ENCODE measurements at places on chromosomes 12 and 14.

GRCh38 chr14:91835197-91835919 lies 32.0 kb downstream of the TC2N start:
- DNase-seq: no peak

DNA sequence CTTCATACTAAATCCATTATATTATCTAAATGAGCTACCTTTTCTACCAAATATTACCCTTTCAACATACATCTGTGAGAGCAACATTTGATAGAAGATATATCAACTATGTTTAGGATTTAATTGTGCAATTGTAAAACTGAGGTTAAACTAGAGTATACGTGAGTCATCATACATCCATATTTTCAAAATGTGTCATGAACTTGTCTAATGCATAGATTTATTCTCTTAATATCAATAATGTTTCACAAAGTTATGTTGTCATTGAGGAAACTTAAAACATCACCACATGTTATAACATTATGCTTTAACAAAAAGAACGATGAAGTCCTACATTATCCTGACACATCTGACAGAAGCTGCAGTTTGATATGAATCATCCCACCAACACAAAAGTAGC lies 645.5 kb upstream of the NOVA1 start:
- DNase-seq: no peak

DNA sequence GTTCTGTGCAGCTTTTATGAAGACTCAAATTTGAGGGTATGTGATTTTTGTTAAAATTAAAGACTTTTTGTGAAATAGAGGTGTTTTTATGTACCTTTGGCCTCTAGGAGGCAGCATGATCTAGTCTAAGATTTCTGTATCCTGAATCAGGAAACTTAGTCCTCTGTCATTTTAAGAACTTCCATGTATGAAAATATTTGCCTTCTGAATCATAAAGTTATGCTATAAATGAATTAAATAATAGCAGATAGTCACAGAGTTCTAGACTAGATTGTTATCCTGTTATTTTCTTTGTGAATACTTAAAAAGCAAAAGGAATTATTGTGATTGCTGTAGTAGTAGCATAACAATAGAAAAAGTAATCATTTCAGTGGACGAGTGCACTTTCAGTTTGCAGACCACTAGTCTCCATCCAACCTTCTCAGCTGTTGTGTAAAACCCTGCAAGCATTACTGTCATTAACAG lies 56.3 kb downstream of the FGD4 start:
- no peak for DNase-seq

GRCh38 chr14:102317564-102318248 lies 1.8 kb upstream of the ZNF839 start:
- no peak for DNase-seq

DNA sequence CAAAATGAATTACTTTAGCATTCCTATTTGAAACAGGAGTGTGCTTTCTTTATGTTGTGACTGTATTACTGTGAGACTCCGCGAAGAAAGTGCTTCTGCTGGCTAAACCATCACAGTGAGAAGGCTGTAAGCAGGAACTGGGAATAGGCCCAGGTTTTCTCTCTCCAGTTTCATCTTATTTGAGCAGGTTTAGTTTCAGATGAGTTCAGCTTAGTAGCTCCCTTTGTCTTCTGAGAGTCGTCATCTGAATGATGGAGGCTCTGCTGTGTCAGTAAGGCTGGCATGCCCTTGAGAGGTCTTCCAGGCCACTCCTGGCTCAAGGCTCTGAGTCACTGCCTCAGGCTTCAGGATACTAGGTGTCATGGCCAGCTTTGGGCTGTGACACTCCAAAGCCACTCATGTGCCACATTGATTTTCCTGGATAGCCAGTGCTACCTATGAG lies 205.6 kb upstream of the RGS6 start:
- DNase-seq: no peak

GRCh38 chr12:42525444-42525843 lies 64.1 kb downstream of the PRICKLE1 start:
- no peak for DNase-seq

GRCh38 chr14:49033131-49033530 lies 553.0 kb downstream of the RPS29 start:
- no peak for DNase-seq

- no peak for DNase-seq
These were observed 284.3 kb downstream of the ZFP36L1 start for GRCh38 chr14:68508581-68508980.

DNA sequence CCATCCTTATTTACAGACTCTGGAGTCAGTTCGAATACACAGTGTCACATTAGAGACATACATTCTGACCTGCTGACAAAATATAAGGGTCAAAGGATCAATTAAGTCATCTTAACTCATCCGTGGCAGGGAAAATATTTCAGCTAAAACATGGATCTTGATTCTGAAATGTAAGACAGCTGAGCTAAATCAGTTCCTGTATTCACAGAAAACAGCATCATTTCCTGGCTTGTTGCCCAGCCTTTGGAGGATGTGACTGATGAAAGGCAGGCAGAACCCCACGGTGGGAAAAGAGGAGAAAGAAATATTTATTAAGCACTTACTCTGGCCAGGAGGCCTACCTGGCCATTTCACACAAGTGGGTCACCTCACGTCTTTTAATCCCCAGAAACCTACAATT lies 101.9 kb downstream of the GAS2L3 start:
- peak; percentile 46 for DNase-seq

DNA sequence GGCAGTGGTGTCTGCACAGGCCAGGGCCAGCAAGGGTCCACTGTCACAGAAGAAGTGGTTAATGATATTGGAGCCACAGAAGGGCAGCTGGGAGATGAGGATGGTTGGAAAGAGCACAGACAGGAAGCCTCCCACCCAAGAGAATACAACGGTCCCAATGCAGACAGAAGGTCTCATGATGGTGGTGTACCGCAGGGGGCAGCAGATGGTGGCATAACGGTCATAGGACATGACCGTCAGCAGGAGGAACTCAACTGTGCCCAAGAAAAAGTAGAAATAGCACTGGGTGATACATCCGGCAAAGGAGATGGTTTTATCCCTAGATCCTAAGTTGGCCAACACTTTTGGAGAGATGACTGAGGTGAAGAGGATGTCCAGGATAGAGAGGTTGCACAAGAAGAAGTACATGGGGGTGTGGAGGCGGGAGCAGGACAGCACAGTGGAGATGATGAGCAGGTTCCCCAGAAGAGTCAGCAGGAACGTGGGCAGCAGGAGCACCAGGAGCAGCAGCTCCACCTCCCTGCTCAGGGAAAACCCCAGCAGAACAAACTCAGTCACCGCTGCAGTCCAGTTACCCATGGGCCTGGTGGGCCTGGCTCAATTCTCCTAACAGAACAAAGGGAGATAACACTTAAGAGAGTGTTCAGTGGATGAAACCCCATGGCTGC lies 9.8 kb downstream of the OR6J1 start:
- DNase-seq: no peak

DNA sequence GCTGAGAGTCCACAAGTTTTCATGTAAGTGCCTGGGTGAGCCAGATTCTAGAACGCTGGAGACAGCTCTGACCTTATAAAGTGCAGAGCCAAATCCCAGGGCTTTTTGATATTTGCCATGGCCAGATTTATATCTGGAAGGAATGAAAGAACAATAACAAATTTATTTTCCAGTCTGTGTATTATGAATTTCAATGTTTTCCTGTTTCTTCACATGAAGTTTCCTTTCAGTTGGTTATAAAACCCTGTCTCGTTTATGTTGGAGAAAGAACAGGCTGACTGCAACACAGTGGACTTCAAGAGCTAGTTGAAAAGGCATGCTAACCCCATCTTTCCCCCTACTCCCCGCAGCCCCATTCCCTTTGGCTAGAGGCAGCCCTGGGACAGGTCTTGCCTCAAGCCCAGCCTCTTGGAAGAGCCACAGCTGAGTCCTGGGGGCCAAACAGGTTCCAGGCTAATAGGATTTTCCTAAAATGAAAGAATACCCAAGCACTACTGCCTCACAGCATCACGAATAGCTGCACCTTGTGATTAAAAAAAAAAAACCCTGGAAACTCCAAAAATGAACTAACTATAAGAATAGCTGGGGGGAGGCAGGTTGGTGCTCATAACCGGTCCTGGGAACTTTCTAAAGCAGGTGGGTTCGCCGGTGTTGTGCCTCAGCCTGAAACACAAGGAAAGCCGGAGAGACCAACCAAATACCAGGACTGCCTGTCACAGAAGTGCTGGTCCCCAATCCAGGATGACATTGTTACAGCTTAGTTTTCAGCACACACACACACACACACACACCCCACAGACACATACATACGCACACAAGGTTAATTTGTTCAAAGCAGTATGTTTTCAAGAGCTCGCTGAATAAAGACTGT lies 1.5 kb downstream of the FBLN5 start:
- no peak for DNase-seq

- DNase-seq: no peak
These were observed 15.1 kb downstream of the DDX51 start for GRCh38 chr12:132129007-132129406.

DNA sequence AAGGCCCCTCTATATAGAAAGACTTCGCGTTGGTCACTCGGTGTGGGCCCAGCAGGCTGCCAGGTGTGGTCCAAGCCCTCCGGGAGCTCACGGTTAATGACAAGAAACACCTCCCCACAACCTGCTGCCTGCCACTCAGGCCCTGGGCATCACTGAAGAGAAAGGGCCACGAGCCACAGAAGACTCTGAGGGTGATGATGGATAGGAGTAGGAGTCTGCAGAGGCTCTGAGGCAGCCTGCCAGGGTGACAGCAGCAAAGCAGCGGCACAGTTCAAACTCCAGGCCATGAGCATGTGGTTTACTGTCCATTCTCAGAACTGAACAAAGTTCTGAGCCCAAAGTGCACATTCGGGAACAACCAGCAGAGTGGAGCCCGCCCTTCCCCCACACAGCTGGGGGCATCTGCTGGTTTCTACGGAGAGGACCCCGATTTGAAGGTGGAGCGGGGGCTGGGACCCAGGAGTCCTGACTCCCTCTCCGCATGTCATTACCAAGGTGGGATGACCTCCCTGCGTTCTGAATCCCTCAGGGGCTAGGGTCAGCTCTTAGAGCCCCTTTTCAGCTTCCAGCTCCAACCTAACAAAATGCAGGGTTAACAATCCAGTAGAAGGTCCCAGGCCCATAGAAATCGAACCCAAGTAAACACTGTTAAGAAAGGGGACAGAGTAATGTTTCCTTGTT lies 65.8 kb downstream of the VWF start:
- no peak for DNase-seq

DNA sequence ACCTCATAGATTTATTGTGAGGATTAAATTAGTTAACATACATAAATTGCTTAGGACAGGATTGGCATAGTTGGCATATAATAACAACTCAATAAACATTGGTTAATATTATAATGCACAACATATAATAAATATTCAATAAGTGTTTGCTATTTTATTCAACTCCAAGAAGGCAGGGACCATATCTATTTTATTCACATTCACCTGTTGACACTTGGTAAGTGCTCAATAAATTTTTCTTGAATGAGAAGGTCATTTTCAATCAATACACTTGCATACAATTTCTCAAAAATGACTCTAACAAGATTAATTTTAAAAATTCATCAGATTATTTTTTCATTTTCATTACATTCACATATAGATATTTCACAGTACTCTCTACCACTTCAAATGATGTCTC lies 12.4 kb upstream of the NUP107 start:
- DNase-seq: no peak

- DNase-seq: no peak
These were observed 385.8 kb downstream of the MED13L start for GRCh38 chr12:115891556-115892164.

GRCh38 chr12:111842556-111843396 lies 748 bp downstream of the MAPKAPK5 start:
- DNase-seq: no peak

- DNase-seq: no peak
These were observed 820.3 kb downstream of the TMEM121 start for GRCh38 chr14:106346534-106347290.

GRCh38 chr12:26690601-26691000 lies 142.4 kb downstream of the ITPR2 start:
- no peak for DNase-seq

GRCh38 chr12:77070800-77071449 lies 5.6 kb upstream of the E2F7 start:
- DNase-seq: no peak

GRCh38 chr12:10960211-10960610 lies 21.1 kb upstream of the TAS2R14 start:
- DNase-seq: peak; percentile 59

GRCh38 chr12:4505376-4505986 lies 33.2 kb upstream of the RAD51AP1 start:
- no peak for DNase-seq

- no peak for DNase-seq
These were observed 31.1 kb downstream of the MYF5 start for GRCh38 chr12:80747800-80748199.

DNA sequence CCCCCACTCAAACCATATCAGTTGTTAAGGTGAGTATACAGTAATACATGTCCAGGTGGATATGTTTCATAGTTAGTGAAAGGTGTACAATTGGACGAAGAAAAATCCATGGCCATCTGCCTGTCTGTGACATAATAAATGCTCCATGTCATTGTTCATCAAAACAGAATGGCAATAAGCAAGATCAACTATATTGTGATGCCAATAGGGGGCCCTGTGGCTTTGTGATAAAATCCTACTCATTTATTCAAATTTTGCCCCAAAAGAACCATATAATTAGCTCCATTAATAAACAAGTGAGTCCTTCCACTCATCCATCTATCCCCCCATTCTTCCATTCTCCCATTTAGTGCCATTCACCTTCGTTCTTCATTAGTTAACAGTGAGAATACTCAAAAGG lies 102.0 kb downstream of the MGST1 start:
- no peak for DNase-seq

- no peak for DNase-seq
These were observed 207.3 kb downstream of the LRIG3 start for GRCh38 chr12:58712976-58713375.

DNA sequence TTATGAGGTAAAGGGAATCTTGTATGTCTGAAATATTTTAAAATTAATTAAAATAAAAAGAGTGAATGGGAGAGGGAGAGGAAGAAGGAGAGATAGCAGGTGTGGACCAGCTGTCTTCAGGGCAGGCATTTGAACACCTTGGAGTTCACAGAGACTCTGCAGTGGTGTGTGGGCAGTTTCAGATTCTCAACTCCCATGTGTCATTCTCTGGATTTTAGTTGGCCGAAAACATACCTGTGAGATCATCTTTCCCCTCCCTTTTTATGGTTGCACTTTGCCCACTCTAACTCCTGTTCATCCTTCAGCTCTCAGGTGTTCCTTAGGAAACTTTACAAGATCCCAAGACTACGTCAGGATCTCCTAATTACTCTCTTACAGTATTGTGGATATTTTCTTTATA lies 108.1 kb downstream of the ERC1 start:
- no peak for DNase-seq

- no peak for DNase-seq
These were observed 74.2 kb upstream of the CSRP2 start for GRCh38 chr12:76952995-76953394.

Data from hematopoietic multipotent progenitor cell (in vitro differentiated cells).